ENCODE measurements at places on chromosomes 7 and 10.
A peak's percentile ranks its signal among the peaks of the same experiment; 100 is the strongest.

- no peak for DNase-seq
Measured at GRCh38 chr10:131694781-131695495, 205.9 kb upstream of the PPP2R2D start.

DNA sequence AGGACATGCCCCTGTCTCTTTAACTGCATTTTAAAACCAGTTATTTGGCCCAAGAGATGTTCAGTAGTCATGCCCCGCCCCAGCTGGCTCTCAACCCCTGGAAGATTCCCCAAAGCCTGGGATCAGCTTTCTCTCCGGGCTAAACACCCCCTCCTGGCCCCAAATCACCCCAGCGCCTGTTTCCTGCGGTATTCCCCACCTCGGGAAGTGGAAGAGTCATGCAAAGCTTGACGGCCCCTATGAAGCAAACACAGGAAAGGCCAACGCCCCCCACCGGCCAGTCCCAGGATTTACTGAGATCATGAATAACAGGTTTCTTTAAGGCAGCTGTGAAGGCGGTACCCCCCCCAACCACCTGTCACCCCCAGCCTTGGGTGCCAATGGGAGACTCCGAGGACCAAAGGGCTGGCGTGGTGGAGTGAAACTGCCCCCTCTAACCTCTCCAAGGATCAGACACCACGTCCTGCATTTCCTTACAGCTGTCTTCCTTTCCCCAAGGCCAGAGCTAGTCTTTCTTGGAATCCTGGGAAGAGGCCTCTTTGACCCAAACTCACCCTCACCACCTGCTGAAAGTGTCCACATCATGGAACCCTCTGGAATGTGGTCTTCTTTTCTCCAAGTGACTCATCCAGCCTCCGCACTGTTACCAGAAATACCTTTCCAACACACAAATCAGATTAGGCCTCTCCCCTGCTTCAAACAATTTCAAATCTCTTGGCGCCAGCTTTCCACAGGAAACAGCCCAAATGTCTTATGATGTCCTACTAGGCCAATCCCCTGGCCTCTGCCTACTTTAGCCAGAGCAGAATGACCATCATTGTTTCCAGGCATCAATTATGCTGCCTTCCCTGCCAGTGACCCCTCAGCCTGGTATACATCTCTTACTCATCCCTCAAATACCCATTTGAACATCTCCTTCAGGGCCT is 301.5 kb downstream of the ZEB1 start:
- DNase-seq = peak; percentile 60

DNA sequence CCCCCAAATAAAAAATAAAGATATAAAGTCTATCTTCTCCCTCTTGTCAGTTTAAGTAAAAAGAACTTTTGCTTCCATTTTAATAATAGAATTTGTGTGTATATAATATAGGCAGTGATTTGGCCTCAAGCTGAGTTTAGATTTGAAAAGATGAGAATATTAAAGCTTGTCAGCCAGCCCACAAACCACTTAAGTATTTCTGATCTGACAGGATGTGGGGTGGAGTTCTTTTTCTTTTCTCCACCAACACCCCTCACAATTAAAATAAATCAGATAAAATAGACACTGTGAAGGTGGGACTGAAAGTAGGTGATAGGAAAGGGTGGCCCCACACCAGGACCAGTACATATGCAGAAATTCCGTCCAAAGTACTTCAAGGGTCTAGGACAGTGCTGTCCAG is 714.1 kb downstream of the AUTS2 start:
- DNase-seq = no peak

- no peak for DNase-seq
Measured at GRCh38 chr10:126131341-126131740, 235.0 kb downstream of the FANK1 start.

DNA sequence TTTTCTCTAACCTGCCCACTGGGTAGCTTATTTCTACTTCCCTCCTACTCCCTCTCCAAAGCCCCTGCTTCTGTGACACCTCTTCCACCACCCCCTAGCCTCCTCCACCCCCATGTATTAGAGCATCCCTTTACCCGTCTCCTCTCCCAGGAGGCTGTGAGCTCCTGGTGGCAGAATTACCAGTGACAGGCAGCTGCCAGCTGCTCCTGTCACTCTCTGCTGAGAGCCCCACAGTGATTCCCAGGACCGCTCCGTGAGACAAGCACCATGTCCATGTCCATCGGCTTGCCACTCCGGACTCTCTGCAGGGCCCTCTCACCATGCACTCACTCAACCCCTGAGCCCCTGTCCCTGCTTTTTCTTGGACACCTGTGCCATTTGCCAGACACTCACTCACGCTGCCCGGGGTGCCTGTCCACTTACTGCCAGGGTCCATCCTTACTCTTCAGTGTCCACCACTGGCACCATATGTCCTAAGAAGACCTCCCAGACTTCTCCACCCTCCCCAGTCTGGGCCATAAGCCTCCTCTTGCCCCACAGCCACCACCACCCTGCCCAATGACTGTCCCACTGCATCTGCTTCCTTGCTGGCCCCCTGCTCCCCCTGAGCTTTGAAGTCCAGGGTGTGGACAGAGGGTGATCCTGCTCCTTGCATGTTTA is 9.8 kb downstream of the WDFY4 start:
- no peak for DNase-seq

DNA sequence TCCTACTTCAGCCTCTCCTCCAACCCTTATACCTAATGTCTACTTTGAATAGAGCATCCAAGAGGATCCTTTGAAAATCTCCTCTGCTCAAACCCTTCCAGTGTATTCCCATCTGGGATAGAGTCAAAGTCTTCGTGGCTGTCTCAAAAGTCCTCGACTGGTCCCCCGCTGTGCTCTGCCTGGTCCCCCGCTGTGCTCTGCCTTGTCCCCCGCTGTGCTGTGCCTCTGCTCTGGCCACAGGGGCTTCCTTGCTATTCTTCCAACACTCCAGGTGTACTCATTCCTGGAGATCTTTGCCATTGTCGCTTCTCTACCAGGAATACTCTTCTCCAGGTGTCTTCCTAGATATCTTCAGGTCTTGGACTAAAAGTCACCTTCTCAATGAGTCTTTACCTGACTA is 36.1 kb upstream of the COMMD3 start:
- no peak for DNase-seq

- DNase-seq = no peak
Measured at GRCh38 chr10:86914734-86915133, 42.7 kb downstream of the MMRN2 start.

DNA sequence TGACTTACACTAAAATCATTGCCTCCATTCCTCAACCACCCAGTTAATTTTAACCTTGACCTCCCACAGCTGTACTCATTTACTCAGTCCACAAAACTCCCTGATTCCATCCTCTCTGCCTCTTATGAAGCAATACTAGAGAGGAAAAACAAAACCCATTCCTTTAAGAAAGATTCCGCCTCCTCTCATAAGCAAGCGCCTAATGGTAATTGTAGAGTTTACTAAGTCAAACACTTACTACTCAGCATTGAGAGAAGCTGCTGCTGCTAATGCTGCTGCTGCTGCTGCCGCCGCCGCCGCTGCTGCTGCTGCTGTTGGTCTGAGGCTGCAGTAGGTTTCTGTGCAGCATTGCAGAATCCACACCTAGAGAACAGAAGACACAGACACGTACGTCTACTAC is 2.1 kb upstream of the ADD3 start:
- DNase-seq = peak; percentile 42

GRCh38 chr7:3931843-3932242 is 630.8 kb downstream of the SDK1 start:
- no peak for DNase-seq

Data from non-pigmented ciliary epithelial cell (primary cell).